Activated B cell treated with CpG ODN at 0.5 μM for 24 hours (primary cell): ENCODE measurements at places on chromosomes 3 and 15.

- DNase-seq: no peak
These were observed 12.0 kb downstream of the CD86 start for GRCh38 chr3:122067214-122067550.

DNA sequence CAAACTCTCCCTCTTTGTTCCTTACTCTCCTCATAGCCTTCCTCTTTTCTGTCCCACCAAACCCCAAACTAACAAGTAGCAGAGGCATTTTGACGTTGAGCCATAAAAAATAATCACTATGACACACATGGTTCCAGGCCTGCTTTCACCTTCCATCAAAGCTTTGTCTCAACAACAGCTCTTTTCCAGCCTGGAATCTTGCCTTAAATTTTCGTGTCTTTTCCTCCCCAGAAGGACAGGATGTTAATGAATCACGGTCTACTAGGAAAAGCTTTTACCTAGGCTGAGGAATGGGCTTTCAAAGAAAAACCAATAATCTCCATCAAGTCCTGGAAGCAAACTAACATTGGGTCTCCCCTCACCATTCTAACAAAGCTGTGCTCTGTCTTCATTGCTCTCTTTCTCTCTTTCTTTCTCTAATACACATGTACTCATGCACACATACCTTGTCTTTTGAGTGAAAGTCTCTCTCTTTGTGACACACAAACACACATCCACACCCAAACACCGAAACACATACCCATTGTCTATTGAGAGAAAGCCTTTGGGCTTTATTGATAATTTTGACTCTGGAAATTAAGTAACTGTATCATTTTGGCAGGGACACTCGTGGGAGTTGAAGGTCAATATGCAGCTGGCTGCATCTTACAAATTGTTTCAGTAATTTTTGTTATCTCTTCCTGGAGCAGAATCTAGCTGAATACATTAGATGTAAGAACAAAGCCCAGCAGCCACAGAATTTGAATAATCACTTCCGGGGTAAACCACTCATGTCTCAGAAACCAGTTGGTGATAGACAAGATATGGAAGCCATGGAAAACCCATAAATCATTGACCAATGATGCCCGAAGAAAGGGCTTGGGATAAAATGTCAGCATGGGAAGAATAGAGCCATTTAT is 107.4 kb upstream of the SLC4A7 start:
- no peak for DNase-seq

DNA sequence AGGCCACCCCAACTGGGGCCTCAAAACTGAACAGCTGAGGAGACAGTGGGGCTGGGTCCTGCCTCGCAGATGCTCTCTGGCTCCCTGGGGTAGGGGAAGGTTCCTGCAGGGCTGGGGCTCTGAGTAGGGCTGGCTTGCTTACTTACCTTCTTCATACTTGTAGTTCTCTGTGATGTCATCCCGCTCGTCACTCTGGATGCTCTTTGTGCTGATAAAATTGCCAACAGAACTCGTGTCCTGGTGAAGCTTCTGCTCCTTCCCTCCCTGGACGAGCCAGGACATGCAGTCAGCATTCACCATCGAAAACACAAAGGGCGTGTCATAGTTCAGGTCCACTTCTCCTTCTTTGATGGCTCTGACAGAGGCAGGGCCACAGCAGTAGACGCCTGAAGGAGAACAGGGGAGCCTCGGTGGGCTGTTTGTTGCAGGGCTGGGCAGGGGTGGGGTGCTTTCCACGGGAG is 17.9 kb upstream of the EPB42 start:
- no peak for DNase-seq

- no peak for DNase-seq
These were observed 39.0 kb upstream of the MYO5C start for GRCh38 chr15:52334491-52335160.
